H1 (cell line): ENCODE measurements at places on chromosomes 3 and 15. TPM values are rescaled to one million over a fixed set of nuclear protein-coding genes. Genes with fewer than 3 reads are reported as not detected.

LRRC49 gene
- total RNA-seq, result 9.3 and 10.4 TPM in 2 replicates

GRCh38 chr3:4493941-4494894 is 1.1 kb downstream of the ITPR1 start:
- H3K4me1 ChIP-seq, result no peaks in the 10 kb centered on the region
- H3K4me3 ChIP-seq, result peak overlapping the region; percentile 53
- H3K27ac ChIP-seq, result no peak overlapping the region

U2SURP gene
- 160 and 167 TPM in 2 replicates for total RNA-seq

GPR27 gene
- total RNA-seq, result 12.5 and 13.8 TPM in 2 replicates

DCLK3 gene
- 0.63 and 0.69 TPM in 2 replicates for total RNA-seq

GRCh38 chr15:64461721-64462162 is 1.4 kb downstream of the ZNF609 start:
- H3K4me1 ChIP-seq, result peaks cover 15% of the 10 kb centered on the region
- peak overlapping the region; percentile 93 for H3K4me3 ChIP-seq
- DNase-seq, result no peak
- no peaks in the 10 kb centered on the region for H3K27me3 ChIP-seq

DNA sequence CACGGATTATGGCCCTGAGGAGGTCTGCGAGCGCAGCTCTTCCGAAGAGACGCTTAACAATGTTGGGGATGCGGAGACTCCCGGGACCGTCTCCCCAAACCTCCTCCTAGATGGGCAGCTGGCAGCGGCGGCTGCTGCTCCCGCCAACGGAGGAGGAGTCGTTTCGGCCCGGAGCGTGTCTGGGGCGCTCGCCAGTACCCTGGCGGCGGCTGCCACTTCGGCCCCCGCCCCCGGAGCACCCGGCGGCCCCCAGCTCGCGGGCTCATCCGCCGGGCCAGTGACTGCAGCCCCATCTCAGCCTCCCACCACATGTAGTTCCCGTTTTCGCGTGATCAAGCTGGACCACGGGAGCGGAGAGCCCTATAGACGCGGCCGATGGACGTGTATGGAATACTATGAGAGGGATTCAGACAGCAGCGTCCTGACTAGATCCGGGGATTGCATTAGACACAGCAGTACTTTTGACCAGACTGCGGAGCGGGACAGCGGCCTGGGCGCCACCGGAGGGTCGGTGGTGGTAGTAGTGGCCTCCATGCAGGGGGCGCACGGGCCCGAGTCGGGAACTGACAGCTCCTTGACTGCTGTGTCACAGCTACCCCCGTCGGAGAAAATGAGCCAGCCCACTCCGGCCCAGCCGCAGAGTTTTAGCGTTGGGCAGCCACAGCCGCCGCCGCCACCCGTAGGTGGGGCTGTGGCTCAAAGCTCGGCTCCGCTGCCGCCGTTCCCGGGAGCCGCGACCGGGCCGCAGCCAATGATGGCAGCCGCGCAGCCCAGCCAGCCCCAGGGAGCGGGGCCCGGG is 1.6 kb downstream of the TSC22D2 start:
- DNase-seq, result peak; percentile 77
- peak overlapping the region; percentile 95 for H3K4me3 ChIP-seq
- H3K36me3 ChIP-seq, result no peaks in the 10 kb centered on the region
- no peak overlapping the region for H3K27ac ChIP-seq
- peaks cover 6% of the 10 kb centered on the region; the same call in 1 of the 2 replicates for H3K4me1 ChIP-seq

ZNF501 gene
- 5.3 and 6.4 TPM in 2 replicates for total RNA-seq

SPTSSB gene
- total RNA-seq, result 11.7 and 33.4 TPM in 2 replicates

KNL1 gene
- 22.3 and 22.5 TPM in 2 replicates for total RNA-seq

- no peaks in the 10 kb centered on the region for H3K4me1 ChIP-seq
- H3K27me3 ChIP-seq, result no peaks in the 10 kb centered on the region
- H3K4me3 ChIP-seq, result no peak overlapping the region
- no peak for DNase-seq
Measured at GRCh38 chr3:86629511-86629910, 361.4 kb downstream of the VGLL3 start.

AAGAB gene
- total RNA-seq, result 45.9 and 52.7 TPM in 2 replicates

- H3K27ac ChIP-seq, result no peak within 1 kb of the TSS
- no peak for DNase-seq
- peak within 1 kb of the TSS; percentile 31 for H3K4me3 ChIP-seq
- no peaks in the 10 kb centered on the region for H3K36me3 ChIP-seq
- H3K4me1 ChIP-seq, result peaks cover 36% of the 10 kb centered on the region
Measured at GRCh38 chr15:40928821-40929659, at the start of gene DLL4. Gene DLL4, plus strand, starts transcription at chr15:40929340. Its CDS starts 329 bp downstream, at chr15:40929669.

CCR1 gene
- not detected in 2 replicates for total RNA-seq
